ENCODE measurements at places on chromosomes 5 and 9.

DNA sequence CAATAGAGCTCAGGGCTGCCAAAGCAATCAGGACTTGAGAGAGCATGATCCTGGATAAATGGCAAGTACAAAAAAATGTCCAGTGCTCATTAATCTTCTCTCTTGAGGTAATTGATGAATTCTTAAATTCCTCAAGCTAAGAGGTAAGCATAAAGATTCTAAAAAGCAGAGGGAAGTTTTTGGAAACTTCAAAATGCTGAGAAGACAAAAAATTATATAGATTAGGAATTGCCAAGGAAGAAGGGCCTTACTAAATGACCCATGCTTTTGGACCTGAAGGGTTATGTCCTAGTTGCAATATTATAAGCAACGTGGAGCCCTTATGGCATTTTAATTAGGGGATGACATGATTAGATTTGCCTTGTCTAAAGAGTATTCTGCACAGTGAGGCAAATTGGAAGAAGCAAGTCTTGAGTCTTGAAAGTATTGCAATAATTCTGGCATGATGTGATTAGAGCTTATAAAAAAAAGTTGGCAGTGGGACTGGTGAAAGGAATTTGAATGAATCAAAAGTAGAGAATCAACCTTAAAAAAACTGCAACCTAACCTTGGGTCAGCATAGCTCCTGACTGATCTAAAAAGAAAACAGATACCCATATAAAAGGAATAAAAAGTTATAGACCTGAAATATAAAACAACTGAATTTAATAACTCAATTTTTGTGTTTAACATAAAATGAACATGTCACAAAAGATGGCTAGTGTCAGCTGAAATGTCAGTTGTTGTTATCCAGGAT is 323.8 kb upstream of the ARRDC3 start:
- no peak for DNase-seq

DNA sequence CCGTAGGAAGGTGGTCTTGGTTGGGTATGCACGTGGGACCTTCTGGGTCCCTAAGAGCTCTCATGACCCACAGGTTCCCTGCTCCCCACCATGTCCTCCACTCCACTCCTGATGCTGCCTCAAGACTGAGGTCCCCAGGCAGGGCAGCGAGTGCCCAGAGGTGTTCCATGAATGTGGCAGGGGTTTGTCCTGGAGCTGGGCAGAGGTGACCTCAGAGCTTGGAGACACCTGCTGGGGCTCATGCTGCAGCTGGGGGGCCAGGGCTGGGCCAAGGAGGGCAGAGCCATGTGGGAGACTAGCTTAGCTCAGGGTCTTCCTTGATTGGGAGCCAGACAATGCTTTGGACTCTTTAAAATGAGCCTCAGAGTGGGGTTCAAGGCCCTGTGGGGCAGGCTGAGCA is 74.0 kb upstream of the PITX1 start:
- DNase-seq: no peak

- no peak for DNase-seq
Measured at GRCh38 chr9:78746010-78746409, 449.1 kb downstream of the PSAT1 start.

DNA sequence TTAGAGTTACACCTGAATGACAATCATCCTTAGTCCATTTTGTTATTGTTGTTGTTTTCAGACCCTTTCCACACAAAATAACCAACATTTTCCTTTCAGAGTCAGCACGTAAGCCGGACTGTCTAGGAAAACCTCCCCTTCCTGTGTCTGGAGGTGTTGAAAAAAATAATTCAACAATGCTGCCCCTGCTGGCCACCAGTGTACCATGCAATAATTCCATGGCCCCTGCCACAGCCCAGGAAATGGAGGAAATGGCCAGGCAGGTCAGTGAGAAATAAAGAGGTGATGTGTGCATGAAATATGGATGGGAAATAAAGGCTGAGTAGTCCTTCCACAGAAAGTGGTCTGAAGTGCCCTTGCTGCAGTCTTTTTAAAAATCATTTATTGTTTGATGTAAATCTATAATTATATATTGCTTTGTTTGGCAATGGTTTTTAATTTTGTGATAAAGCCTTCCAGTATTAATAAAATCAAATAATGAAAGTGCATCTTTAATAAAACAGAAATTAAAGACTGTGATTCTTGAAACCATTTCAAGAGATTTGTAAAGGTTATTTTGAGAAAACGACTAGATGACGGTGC is 152.8 kb upstream of the PAPPA start:
- no peak for DNase-seq

- DNase-seq: no peak
Measured at GRCh38 chr5:91366551-91366950, 16.6 kb downstream of the ARRDC3 start.

DNA sequence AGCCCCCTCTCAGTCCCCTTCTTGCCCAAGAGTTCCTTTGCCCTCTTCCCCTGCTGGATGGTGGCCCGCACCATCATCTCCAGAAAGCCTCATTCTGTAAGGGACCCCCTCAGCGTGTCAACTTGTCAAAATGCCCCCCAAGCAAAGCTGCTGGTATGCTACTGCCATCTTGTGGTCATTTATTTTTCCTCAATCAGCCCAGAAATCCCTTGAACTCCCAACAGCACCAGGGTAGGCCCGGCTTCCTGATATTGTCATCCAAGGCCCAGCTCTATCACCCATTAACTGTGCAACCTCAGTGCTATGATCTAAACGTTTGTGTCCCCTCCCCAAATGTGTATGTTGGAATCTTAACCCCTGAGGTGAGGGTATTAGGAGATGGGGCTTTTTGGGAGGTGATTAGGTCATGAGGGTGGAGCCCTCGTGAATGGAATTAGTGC is 53.2 kb upstream of the FBXW11 start:
- DNase-seq: no peak

DNA sequence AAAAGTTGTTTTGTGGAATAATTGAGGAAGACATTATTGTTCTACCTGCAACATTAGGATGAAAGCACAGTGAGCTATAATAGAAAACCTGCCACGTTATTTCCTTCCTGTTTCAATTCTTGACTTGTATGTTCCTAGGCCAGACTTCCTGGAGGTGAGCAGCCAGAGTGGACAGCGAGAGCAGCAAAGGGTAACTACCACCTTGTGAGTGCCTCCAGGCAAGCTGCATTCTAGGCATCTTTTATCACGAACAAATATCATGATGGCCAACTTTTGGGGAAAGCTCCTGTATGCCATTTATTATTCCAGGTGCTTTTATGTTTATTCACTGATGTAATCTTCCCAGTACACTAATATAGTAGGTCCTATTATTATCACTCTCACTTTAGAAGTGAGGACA is 34.0 kb upstream of the ZSWIM6 start:
- no peak for DNase-seq

GRCh38 chr9:133684121-133684935 is 48.2 kb downstream of the DBH start:
- no peak for DNase-seq

- no peak for DNase-seq
Measured at GRCh38 chr9:75979362-75979761, 88.9 kb downstream of the PCSK5 start.

GRCh38 chr5:60836131-60836530 is 7.9 kb downstream of the ELOVL7 start:
- no peak for DNase-seq

Measured in KG1 (cell line).